Stimulated activated CD4-positive, alpha-beta T cell treated with anti-CD3 and anti-CD28 coated beads, Interleukin-12 subunit alpha, Interleukin-12 subunit beta, amount 100 ng/mL, for 24 hours (primary cell): ENCODE measurements at places on chromosomes 13 and 19.
A peak's percentile ranks its signal among the peaks of the same experiment; 100 is the strongest.

DNA sequence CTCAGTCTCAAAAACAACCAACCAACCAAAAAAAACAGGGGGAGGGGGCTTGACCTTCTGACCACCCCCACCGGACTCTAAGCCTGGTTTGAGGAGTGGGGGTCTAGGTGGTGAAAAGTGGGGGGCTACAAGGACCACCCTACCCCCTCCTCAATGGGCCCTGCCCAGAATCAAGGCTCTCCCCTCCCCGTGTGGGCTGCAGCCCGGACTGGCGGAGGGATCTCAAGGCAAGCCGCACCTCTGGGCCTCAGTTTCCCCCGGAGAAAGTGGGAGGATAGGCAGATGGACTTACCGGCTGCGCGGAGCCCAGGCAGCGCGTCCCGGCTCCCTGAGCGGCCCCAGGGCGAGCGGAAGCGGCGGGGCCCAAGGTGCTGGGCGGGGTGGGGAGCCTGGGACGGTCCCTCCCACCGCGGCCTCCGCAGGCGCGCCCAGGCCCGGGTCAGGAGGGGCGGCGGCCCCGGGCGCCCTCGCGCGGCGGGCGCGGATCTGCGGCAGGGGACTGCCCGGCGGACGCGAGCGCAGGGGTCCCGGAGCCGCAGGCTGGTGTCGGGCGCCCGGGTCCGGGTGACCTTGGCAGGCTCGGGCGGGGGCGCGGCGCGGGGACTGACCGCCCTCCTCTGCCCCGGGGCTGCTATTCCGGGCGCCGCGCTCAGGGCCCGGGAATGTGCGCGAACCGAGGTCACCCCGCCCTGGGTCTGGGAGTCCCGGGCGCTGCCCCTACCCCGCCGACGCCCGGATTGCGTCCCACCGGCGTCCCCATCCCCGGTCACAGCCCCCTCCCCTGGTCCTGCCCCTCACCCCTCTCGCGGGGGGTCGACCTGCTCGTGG, at the start of gene ADAMTSL5:
ADAMTSL5 (minus strand) TSS at position 349 of the 828 bp plus-strand sequence. CDS start 2,076 bp downstream, outside the sequence.
- peak; percentile 69 for DNase-seq

GRCh38 chr13:93045836-93046235, 180.8 kb upstream of the GPC6 start:
- no peak for DNase-seq

DNA sequence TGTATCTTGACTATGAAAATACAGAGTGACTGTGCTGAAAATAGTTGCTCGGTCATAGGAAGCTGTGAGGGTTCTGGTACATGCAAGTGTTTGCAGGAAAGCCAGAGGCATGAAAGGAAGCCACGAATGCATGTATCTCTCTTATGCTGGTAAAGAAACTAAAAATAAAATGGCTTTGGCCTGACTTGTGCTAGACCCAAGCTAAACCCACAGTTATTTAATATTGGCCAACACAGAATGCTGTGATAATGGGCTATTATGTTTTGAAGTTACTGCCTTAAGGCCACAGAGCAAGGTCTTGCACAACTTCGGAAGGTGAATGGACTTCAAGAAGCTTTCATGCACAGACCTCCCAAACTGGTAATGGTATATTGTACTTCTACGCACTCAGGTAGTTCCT, 518.2 kb upstream of the HTR2A start:
- DNase-seq, result no peak

DNA sequence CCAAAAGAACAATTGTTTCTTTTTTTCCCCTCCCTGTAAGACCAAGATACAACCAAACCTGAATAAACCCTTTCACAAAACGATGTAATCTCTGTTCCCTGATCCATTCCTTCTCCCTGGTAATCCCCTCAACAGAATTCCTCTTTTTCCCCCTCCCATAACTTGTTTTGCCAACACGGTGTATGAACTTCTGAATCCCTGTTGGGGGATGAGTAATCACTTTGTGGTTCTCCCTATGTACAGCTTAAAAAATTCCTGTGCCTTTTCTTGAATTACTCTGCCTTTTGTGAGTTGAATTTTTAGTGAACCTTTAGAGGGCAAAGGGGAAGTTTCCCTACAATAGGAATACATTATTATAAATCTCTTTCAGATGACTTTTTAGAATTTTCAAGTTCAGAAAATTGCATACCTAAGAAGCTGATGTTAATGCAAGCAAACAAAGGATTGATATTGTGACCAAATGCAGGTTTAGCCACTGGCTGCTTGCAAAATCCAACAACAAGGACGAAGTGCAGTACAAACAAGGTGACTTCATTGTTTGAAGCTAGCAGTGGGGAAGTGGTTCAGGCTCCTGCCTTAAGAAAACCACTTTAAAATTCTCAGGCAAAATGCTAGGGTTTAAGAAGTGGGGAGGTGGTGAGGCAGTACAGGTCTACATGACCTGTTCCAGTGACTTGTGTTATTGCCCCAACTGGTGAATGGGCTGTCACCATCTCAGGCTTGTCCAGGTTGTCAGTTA, 15.0 kb upstream of the EPSTI1 start:
- DNase-seq, result no peak

DNA sequence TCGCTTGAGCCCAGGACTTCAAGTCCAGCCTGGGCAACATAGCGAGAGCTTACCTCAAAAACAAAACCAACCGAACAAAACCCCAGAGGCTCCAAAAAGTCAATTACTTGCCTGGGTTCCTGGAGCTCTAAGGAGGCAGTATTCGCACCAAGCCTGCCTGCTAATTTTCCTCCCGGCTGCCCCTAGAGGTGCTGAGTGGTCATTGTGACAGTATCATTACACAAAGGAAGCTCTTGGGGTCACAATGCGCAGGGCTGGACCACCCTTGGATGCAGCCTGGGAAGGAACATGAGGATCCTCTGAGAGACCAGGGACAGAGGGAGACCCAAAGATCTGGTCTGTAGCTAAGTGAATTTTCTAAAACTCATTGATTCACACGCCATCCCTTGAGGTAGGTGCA, 8.5 kb upstream of the PEX11G start:
- no peak for DNase-seq

- no peak for DNase-seq
These were observed 505.5 kb upstream of the PCDH9 start for GRCh38 chr13:67735651-67736050.

DNA sequence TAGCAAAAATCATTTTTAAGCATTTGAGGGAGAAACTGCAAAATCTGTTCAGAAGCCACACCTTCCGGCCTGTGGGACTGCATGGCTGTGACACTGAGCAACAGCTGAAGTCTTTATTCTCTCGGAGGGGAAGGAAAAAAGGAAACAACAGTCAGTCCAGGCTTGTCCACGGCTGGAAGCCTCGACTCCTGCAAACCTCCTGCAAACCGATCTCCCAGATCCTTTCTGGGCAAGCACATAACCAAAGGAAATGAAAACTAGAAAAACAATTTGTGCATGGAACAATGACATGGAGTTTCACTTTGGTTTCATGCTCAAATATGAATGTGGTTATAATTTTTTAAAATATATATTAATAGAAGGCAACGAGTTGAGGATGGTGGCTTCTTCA, 1.0 kb downstream of the COL4A1 start:
- no peak for DNase-seq

DNA sequence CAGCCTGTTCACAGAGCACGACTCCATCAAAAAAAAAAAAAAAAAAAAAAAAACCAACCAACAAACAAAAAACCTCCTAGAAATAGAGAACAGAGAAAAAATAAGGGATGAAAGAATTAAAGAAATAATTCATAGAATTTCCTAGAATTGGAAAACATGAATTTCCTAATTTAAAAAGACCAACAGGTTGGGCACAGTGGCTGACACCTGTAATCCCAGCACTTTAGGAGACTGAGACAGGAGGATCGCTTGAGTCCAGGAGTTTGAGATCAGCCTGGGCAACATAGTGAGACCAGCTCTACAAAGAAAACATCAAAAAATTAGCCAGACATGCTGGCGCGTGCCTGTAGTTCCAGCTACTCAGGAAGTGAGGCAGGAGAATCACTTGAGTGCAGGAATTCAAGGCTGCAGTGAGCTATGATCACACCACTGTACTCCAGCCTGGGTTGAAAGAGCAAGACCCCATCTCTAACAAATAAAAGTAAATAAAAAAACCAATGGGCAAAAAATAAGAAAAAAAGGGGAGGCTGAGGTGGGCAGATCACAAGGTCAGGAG, 6.5 kb downstream of the SPART start:
- no peak for DNase-seq

- no peak for DNase-seq
These were observed 12.9 kb upstream of the SLC25A41 start for GRCh38 chr19:6446452-6446851.

- DNase-seq, result no peak
These were observed 67.8 kb upstream of the RGCC start for GRCh38 chr13:41389580-41389979.

DNA sequence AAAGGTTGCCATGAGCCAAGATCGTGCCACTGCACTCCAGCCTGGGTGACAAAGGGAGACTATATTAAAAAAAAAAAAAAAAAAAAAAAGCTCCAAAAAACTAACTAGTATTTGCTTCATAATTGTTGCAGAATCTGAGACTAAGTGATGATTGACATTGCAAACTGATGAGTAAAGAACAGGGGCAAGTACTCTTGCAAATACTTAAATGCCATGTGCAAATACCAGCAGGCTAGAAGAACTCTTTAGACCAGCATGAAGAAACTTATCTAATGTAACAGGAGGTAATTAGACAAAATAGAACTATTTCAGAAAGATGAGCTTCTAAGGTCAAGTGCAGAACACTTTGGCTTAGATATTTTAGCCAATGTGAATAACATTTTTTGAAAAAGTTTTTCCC, 1368.1 kb downstream of the EFNB2 start:
- DNase-seq, result no peak
